ENCODE measurements at places on chromosomes 2 and 18.

- peak; percentile 61 for DNase-seq
These were observed 117.1 kb upstream of the STPG4 start for GRCh38 chr2:47272031-47272864.

DNA sequence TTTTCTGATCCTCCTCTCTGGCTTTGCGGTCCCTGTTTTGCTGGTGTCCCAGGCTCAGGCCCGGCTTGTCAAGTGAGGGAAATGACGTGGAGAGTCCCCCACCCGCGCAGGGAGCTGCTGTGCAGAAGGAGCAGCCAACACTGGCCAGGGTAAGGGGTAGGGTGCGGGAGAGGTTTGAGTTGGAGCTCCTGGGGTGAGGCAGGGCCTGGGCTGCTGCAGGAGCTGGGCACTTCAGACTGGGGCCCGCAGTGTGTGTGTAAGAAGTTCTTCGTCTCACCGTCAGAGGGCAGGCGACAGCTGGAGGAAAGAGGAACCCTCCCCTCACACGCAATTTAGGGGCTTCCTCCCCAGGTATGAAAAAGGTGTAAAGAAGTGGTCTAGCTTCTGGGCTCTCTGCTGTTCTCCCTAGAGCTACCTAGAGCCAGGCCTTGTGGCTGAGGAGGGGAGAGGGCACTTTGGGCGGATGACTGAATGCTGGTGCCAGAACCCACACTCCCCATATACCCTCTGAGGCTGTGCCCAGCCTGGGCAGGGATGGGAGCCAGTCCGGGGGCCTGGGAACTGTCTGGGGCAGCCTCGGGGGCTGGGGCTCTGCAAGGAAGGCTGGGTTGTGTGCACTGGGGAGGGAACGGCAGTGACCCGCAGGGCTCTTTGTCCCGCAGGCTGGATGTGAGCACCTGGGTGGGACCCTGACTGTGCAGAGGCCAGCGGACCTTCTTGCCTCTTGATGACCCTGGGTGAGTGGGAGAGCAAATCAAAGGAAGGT, 11.8 kb downstream of the CELF4 start:
- peak; percentile 41 for DNase-seq

DNA sequence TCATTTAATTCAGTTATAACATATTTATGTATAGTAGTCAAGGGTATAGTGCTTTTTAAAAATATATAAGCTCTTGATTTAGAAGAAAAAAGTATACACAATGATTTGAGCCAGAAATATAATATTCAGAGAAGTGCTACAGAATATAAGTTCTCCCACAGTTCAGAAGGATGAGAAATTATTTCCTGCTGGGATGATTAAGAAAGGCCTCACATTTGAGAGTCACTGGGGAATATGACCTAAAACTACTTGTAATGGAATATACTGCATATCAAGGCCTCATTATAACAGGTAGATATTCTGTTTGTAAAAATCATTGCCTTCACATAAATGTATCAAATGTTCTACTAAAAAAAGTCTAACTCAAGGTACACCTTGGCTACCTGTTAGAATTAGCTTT, 203.5 kb downstream of the MBD2 start:
- DNase-seq = no peak

DNA sequence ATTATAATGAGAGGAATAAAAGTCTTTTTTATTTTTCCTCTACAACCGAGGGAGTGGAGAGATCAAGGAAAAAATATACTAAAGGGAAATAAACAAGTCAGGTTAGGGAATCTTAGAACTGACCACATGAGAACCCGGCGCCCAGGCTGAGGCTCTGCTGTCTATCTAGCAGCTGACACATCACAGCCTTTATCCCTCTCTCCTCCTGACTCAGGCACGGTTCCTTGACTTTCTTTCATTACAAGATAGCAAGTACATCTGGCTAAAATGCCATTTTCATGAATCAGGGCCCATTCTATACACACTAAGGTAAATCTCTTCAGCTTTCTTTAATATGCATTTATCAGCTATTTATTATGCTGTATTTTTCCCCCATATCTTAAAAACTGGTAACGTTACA, 296.0 kb downstream of the TMX3 start:
- no peak for DNase-seq
